ENCODE measurements at places on chromosomes 5 and 9. TPM values are rescaled to one million over a fixed set of nuclear protein-coding genes. Genes with fewer than 3 reads are reported as not detected.

MACIR gene
- total RNA-seq, result 35.2 TPM

IL7R gene
- total RNA-seq, result 1.3 TPM

DNA sequence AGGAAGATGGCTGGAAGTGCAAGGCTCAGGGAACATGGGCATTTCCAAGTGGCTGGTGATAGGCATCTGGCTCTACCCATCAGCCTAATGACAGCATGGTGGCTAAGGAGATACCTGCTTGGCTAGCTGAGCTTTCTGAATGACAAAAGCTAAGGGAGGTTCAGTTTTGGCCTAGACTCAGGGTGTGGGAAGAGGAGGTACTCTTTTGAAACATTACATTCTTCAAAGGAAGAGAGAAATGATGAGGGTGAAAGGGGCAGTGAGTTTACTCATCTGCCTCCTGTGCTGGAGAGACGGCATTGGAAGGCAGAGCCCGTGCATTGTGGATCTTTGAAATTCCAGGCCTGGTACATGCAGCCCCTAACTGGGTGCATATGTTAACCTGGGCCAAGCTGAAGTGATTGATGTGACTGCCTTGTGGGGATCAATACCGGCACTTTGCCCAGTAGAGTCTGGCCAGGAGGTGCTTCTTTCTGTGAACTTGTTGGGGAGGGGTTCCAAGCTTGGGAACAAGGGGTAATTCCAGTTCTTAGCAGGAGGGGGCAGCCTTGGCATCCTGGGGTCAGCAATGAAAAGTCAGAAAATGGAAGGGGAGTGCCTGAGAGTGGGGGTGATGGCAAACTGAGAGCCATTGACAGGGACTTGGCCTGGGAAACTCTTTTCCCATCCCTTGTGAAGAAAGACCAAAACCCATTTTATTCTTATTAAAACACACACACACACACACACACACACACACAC is 108.6 kb downstream of the ACER2 start:
- no peak for DNase-seq

DNA sequence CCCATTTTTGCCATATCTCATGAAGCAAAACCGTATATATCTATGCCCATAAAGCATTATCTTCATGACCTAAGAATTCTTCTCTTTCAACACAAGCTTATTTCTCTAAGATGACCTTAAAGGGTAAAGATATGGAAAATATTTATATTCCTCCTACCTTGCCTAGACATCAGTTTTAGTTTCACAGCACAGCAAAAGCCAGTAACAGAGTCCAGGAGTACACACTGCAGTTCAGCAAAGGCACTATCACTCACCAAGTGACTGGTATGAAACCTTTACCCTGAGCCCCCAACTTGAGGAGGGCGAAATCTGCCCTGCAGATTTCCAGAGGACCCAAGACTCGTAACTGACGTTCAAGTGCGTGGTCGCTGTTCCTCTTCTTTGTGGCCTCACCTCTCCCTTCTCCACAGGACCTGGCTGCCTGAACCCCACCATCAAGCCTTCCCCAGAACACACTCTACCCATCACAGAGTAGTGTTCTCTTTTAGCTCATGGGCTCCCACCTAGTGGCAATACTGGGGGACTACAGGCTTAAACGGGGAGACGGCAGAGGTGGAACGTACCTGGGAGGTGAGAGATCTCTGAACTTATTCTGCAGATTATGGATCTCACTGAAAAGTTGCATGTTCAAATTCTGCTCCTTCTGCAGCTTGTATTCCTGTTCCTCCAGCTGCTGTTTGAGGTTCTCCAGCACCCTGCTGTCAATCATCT is 141.0 kb downstream of the CDK5RAP2 start:
- no peak for DNase-seq

GRCh38 chr5:73640861-73641320 is 14.9 kb downstream of the ARHGEF28 start:
- no peak for DNase-seq

DNA sequence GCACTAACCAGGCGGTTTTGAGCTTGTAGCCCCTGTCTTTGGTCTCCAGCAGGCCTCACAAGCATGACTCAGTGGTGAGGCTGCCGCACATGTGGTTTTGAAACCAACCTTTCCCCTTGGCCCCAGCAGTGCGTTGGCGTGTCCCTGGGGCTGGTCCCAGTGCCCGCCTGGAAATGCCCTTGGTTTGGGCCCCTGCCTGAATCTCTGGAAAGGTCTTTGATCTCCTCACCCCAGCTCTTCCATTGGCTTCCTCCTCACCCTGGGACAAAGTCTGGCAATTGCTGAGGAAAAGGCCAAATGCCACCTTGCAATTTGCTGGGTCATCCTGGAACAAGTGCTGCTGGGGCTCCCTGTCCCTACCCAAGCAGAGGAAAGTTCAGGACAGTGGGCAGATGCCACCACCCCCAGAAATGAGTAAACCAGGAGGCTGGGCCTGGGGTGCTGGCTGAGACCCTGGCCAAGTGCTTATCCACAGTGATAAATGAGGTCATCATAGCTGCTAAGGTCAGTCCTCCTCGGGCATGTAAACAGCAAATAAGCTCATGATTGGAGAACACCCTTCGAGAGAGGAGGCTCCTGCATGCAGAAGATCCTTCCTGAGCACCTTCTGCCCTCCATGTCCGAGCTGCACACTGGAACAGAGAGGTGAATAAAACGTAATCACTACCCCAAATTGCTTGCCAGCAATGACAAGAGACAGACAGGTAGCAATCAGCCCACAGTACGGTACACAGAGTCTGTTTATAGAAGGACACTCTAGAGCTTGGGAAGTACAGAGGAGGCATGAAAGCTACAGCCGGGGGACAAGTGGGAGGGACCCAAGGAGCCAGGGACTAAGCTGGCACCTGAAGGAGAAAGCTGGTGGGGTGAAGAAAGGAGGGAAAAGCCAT is 98.9 kb upstream of the CPEB4 start:
- no peak for DNase-seq

- DNase-seq, result no peak
These were observed 7.7 kb upstream of the NKX2-5 start for GRCh38 chr5:173242675-173243121.

GRCh38 chr5:174675916-174676315 is 48.5 kb upstream of the MSX2 start:
- DNase-seq, result no peak

- no peak for DNase-seq
These were observed 649.4 kb downstream of the CCDC171 start for GRCh38 chr9:16202221-16202620.

DNA sequence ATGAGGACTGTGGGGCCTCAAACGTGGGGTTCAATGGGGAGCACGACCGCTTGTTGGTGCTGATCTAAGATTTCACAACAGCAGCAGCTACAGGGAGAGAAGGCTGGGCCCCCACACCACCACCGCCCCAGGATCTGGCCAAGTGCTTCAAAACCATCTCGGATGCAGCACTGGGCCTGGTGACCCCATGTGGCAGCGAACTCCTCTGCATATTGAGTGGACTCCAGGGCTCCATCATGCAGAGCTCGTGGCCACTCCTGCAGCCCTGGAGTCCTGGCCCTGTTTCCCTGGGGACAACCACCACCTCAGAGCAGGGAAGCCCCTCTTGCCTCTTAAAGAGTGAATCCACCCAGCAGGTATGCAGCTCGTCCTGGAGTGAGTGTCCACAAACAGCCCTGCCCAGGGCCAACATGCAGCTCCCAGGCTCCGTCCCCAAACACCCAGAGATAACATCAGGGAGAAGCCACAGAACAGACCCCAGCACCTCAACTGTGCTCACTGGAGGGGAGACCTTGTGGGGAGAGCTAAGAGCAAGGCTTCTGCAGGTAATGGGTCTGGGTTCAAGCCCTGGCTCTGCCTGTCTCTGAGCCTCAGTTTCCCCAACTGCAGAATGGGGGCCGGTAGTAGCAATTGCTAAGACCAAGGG is 103.1 kb upstream of the SARDH start:
- DNase-seq, result no peak

GRCh38 chr5:36177715-36178523 is 26.0 kb downstream of the SKP2 start:
- no peak for DNase-seq

Measured in spinal cord (tissue), 10 donors.